ENCODE measurements at places on chromosomes 7 and 10.

DNA sequence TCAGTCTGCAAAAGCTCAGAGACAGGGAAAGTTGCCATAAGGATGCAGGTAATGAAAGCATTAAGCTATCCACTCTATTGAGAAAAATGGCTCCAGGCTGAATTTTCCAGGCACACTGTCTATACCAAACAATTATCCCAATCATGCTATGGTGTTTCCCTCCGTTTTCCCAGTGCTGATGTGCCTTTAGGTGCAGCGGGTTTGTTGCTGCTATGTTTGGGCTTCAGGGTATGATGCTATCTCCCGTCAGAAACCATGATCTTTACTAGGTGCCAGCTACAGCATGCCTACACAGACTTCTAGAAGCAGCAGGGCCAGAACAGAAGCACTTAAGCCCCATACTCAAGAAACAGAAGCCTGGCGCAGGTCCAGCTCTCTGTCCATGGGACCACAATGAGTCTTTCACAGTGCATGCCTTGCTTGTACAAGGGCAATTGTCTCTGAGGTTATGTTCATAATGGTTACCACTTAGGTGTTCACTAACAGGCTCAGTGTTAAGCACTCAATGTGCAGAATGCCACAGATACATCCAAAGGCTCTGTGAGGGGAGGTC, 19.4 kb downstream of the STEAP1B start:
- DNase-seq: no peak

DNA sequence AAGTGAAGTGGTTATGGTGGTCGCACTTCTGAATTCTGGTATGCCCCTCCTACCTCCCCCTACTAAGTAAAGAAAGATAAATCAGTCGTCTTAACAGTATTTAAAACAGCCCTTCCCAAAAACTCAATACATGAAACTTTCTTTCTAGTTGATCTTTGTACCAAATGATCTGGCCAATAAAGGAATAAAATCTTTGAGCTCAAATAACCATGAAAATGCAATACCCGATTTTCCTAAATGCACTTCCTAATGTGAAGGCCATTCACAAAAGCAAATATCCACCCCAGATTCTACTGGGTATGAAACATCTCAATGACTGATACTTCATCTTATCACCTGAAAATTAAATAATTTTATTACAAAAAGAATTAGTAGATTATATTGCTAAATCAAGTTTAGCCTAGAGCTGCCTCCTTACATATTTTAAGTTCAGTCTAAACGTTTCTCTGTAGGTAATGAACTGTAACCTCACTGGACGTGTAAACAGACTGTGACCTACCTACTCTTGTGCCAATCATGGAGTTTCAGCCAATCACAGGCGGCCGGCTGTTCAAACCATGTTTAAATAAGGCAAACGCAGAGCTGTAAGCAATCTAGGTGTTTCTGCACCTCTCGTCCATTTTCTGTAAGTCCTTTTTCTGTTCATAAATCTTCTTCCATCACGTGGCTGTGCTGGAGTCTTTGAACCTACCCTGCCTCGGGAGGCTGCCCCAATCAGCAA, 146.9 kb upstream of the AKR1E2 start:
- DNase-seq: no peak

DNA sequence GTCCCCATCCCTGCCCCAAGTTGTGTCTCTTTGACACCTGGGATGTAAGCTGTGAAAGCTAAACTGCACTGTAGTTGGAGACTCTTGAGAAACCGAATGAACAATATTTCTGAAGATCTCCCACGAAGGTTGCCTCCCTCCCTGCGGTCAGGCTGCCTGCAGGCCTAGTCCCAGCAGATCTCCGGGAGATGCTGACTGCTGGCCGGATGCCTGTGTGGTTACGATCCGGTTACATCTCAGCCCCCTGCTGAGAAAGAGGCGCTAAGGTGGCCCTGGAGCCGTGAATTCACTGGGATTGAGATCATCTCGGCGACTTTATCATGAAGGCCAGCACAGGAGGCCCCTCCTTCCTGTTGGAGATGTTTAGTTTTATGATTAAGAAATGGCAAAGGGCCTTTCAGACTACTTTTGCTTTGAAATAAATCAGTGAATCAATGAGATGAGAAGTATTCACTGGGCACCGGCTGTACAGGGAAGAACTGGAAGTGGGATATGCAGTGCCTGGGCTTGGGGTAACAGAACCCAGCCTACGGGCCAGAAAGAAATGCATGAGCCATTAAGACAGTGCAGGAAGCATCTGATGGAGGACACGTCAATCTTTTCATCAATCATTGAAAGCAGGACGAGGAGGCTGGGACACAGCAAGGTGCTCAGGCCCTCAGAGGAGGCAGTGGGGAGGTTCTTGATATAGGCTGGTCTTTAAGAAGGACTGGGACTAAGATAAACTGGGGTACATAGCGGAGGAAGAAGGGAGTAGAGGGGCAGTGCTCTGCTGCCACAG, 177.6 kb downstream of the PRKAG2 start:
- no peak for DNase-seq

DNA sequence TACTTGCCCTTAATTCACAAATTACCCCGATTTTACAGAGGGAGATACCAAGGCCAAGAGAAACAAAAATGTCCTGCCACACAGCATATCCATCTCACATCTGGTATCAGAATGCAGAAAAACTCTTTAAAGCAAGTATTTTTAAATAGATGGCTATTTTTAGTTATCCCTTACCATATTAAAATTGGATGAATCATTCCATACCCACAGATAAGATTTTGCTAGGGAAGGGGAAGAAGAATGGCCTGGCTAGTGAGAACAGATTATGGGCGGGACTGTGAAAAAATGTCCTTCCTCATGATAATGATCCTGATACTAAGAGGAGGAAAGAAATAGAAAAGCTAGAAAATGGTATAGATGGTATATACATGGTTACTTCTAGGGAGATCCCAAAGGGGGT, 80.6 kb upstream of the GATAD1 start:
- DNase-seq: no peak

DNA sequence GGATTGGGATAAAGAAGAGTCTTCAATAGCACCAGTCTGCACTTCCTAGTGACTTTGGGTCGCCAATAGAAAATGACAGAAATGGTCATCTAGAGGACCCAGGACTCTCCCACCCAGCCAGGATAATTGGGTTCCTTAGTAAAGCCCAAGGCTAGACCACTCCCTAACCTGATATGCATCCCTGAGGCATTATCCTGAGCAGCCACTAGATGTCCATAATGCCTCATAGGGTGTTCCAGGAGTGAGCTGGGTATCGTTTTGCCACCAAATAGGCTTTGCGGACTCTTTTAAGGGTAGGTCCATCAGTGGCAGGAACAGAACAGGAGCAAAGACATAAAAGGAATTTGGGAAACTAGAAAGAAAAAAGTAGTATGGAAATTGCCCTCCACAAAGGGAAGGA, 4.5 kb upstream of the LRRC4 start:
- no peak for DNase-seq

- no peak for DNase-seq
These were observed 2.0 kb downstream of the ANKRD2 start for GRCh38 chr10:97574374-97575126.

DNA sequence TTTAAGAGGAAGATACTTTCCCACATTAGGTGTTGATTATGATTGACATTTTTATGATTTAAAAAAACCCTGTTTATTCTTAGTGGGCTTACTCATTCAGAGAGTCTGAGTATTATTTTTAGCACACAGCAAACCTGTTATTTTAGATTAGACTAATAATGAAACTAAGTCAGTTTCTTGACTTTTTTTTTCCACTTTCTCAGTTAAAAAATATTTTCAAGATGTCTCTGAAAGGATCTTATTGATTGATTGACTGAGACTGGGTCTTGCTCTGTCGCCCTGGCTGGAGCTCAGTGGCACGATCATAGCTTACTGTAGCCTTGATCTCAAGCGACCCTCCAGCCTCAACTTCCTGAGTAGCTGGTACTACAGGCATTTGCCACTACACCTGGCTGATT, 20.4 kb upstream of the INPP5F start:
- DNase-seq: peak; percentile 31

GRCh38 chr10:78976825-78977755, 91.7 kb upstream of the ZMIZ1 start:
- DNase-seq: no peak

DNA sequence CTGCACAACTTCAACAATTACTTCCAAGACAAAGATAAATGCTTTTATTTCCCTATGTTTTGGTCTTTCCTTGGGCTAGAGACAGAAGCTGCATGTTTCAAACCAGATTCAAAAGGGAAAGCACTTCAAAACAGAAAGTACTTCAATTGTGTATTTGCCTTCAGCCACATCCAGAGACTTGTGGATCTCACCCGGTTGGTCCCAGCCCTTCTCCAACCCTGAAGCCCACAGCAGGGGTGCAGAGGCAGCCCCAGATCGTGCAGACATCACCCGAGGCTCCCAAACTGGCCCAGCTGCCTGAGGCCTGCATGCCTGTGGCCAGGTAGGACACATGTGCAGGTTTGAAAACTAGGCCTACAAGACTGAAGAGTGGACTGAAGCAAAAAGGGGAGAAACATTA, 80.8 kb downstream of the ALOX5 start:
- no peak for DNase-seq

DNA sequence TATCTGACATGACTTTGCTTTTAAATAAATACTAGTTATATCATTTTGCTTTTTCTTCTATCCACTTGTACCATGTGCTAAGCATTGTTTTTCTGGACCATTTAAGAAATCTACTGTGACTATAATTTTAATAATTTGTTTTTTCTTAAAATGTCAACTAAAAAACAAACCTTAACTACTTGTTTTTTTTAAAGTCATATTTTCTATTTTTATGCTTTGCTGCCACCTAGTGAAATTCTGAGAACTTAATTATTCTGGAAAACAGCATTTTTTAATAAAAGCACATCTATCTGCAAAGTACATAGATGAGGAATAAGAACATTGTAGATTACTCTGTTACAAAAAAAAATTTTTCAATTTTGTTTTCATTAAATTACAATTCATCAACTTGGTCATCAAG, 47.4 kb downstream of the ORC5 start:
- no peak for DNase-seq

DNA sequence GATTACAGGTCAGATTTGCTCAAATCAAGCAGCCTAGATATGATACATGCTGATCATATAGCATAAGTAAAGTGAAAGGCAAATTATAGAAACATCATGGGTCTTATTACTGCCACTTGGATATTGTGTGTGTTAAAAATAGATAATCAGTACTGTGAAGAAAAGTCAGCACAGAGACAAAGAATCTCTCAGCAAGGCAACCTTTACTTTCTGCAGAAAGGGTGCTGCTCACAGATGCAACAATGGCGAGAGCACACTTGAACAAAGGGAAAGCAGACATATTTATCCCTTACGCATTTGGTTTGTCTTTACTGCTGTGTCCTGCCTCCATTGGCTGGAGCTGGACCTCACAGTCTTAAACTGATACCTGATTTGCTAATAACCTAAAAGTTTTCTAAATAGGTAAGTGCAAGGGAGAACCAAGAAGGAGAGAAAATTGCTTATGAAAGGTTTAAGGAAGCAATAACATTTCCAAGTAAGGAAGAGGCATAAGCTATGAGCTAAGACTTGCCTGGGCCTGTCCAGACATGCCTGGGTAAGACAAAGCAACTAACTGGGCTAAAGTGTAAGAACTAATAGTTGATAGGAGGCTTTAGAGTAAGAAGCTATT, 1310.8 kb upstream of the LRRTM3 start:
- DNase-seq: no peak

DNA sequence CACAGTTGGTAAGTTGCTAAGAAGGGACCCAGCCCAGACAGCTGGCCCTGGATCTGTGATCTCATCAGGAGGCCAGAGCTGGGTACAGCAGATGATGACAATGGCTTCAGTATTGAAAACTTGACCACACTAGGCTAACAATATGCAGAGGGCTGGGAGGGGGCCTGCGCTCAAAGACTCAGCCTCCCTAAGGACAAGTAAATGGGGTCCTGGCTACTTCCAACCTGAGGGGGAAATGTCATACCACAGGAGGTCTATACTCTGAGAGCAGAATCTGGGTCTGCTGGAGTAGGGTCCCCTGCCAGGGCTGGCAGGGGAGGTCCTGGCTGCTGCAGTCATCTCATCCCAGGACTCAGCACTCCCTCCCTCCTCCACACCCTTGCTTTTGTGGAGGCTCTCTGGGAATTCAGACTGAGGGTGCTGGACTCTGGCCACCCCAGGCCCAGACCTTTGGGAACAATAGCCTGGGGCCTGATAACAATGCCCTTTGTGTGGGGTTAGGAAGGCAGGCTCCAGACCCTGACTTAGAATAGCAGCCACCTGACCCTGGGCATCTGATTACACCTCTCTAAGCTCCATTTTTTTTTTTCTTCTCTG, 1.4 kb downstream of the FXYD4 start:
- DNase-seq: no peak

- no peak for DNase-seq
These were observed 78.6 kb downstream of the FAM53B start for GRCh38 chr10:124665558-124665957.

GRCh38 chr7:67619175-67619574, 622.5 kb downstream of the TYW1 start:
- no peak for DNase-seq

- DNase-seq: peak; percentile 23
These were observed 96.3 kb downstream of the ALOX5 start for GRCh38 chr10:45470098-45471012.

DNA sequence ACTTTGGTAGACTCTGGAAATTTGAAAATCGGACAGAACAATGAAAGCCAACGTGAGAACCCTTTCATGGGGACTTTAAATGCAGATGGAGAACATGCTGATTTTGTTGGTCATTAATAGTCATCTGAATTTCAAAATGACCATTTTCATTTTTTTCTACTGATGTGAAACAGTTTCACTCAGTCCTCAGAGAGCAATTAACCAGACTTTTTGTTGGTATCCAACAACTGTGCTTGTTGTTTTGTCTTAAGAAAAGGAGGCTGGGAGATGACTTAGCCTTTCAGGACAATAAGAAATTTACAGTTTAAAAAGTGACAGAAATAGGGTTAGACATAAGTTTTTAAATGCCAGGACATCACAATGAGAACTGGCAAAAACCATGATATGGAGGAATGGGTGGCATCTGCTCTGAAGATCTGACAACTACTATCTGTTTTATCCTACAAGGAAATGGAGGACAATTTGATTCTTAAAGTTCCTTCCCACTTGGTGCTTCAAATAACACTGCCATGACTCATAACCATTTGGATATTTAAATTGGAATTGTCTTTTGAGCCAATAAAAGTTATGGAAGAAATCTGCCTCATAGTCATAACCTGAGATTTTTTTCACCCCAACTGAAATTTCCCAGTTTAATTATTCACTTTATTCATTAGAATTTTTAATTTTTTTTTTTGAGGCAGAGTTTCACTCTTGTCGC, 87.2 kb upstream of the HPS1 start:
- DNase-seq: no peak

DNA sequence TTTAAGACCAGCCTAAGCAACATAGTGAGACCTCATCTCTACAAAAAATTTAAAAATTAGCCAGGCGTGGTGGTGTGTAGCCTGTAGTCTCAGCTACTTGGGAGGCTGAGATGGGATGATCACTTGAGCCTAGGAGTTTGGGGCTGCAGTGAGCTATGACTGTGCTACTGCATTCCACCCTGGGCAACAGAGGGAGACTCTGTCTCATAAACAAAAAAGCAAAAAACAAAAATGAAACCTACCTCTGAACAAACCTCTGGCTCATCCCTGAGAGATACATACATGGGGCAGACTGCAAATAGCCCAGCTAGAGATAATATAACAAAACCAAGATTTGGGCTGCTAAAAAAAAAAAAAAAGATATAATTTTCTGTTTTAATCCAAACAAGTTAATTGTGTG, 19.5 kb downstream of the C10orf67 start:
- DNase-seq: no peak

Measured in activated naive CD4-positive, alpha-beta T cell treated with Interleukin-2 at 50 U/mL for 16 hours (primary cell).